Activated CD4-positive, alpha-beta T cell treated with anti-CD3 and anti-CD28 coated beads, Interleukin-2, amount 10 ng/mL, durations not matched to agents 7 days and 5 days (primary cell): ENCODE measurements at places on chromosomes 2 and 18.
A peak's percentile ranks its signal among the peaks of the same experiment; 100 is the strongest.

GRCh38 chr2:146321175-146321574 lies 1523.7 kb upstream of the ACVR2A start:
- H3K27ac ChIP-seq, result no peak overlapping the region
- no peaks in the 10 kb centered on the region for H3K27me3 ChIP-seq
- no peaks in the 10 kb centered on the region for H3K4me1 ChIP-seq
- no peak for DNase-seq
- H3K36me3 ChIP-seq, result no peaks in the 10 kb centered on the region

GRCh38 chr2:44424211-44424610 lies 62.5 kb downstream of the CAMKMT start:
- H3K4me1 ChIP-seq, result no peaks in the 10 kb centered on the region
- no peaks in the 10 kb centered on the region for H3K27me3 ChIP-seq
- DNase-seq, result no peak
- no peak overlapping the region for H3K4me3 ChIP-seq

DNA sequence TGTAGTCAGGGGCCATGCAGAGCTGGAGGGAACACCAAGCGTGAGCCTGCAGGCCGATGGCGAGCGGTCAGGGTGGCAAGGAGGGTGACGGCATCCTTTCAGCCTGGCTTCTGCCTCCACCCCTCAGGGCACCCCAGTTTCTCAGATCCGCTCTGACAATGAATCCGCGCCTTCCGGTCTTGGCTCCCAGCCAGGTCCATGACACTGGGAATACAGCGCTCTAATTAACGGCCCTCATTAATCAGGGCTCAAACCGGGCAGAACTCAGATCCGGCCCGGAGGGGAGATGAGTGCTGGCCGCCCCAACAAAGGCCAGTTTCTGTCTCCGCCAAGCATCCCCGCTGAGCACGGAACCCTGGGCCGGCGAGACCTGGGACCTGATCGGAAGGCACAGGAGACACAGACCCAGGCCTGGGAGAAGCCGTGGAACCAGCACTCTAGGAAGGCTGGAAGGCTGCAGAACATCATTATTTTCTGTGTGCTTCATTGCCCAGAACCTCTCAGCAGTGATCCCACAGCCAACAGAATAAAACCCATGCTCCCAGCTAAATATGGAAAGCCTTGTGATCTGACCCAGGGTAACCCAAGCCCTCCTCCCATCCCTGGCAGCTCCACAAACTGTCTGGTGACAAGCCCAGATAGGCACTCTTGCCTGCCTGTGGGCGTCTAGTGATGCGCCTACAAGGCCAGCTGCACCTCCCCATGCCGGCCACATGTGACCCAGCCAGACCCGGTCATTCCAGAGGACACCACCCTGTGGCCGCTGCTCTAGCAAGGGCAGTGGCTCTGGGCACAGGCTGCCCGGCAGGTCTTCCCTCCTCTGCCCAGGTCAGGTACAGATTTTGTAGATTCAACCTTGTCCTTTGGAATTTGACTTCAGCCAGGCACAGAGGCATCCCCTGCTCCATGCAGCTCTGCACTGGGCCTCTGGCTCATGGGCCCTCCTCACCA lies 438.7 kb upstream of the MYT1L start:
- DNase-seq, result no peak
- H3K27me3 ChIP-seq, result no peaks in the 10 kb centered on the region
- H3K36me3 ChIP-seq, result no peaks in the 10 kb centered on the region
- H3K4me3 ChIP-seq, result no peak overlapping the region

- H3K4me1 ChIP-seq, result no peaks in the 10 kb centered on the region
- no peak for DNase-seq
- no peaks in the 10 kb centered on the region for H3K27me3 ChIP-seq
- H3K36me3 ChIP-seq, result no peaks in the 10 kb centered on the region
- no peak overlapping the region for H3K27ac ChIP-seq
Observed at GRCh38 chr18:33424266-33424946, 16.1 kb downstream of the CCDC178 start.

- peak overlapping the region; percentile 90 for H3K27ac ChIP-seq
- no peaks in the 10 kb centered on the region for H3K27me3 ChIP-seq
- peaks cover 23% of the 10 kb centered on the region for H3K36me3 ChIP-seq
- H3K4me1 ChIP-seq, result peaks cover 48% of the 10 kb centered on the region
- peak overlapping the region; percentile 96 for H3K4me3 ChIP-seq
- no peak for DNase-seq
Observed at GRCh38 chr2:96209011-96209728, 543 bp upstream of the STARD7 start.

DNA sequence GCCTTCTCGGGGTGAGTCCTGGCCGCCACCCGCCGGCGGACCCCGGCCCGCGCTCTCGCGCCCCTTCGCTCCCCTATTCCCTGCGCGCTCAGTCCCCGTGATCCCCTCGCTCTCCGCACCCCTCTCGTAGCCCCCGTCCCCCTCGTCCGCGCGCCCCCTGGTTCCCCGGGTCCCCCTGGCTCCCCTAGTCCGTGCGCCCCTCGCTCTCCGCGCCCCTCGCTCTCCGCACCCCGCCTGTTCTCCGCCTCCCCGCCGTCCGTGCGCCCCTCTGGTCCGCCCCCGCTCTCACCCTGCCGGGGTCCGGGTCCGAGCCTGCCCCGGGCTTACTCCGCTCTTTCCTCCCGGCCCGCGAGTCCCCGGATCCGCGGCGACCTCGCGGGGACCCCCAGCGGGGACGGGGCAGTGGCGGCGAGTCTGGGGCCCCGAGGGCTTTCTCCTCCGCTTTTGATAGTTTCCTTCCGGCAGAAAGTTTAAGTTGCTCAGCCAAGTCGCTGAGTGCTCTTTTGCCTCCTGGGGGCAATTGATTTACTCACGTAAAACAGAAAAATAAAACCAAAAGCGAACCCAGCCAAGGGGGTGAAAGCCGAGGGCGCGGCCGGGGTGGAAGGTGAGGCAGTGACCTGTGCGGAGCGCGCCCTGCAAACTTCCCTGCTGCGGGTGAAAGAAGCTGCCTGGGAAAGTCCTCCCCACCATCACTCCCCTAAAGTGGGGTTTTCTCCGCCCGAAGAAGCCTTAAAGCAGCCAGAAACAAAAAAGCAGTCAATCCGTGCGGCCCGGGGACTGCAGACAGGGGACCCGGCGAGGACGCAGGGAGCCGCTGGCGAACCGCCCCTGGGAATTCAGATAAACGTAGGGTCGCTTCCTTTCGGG lies 568 bp downstream of the RAB31 start:
- DNase-seq, result peak; percentile 19
- no peaks in the 10 kb centered on the region for H3K36me3 ChIP-seq
- peak overlapping the region; percentile 75 for H3K4me3 ChIP-seq
- peaks cover 84% of the 10 kb centered on the region for H3K27me3 ChIP-seq
- H3K4me1 ChIP-seq, result peaks cover 48% of the 10 kb centered on the region

DNA sequence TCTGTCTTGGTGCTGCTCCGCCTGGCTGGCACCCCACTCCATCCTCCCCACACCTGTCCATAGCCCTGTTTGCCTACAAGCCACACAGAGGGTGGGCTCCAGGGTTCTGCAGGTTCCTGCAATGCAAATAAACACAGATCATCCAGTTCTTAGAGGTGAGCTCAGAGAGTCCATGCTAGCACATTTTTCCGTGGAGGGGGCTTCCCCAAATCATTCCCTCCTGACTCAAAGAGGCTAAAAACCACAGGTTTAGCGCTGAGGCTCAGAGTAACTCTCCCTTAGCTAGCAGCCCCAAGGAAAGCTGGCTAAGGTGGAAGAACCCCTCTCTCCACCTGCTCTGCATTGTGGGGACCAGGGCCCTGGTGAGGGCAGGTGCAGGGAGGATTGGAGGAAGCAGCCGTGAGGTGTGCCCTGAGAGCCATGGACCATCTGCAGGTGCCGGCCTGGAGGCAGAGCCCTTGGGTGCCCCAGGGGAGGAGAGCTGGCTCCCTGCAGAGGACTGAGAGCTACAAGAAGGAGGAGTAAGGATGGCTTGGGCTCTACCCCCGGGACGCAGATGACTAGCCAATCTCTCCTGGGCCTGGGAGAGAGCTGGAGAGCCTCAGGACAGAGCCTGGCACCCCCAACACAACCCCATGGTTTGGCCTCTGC lies 23.8 kb upstream of the TEX44 start:
- peaks cover 2% of the 10 kb centered on the region for H3K27me3 ChIP-seq
- H3K4me1 ChIP-seq, result peaks cover 5% of the 10 kb centered on the region
- H3K27ac ChIP-seq, result no peak overlapping the region
- no peak for DNase-seq

- DNase-seq, result no peak
- H3K36me3 ChIP-seq, result peaks cover 70% of the 10 kb centered on the region
- peaks cover 53% of the 10 kb centered on the region for H3K4me1 ChIP-seq
- H3K27me3 ChIP-seq, result no peaks in the 10 kb centered on the region
- H3K27ac ChIP-seq, result no peak overlapping the region
Observed at GRCh38 chr2:102361632-102362241, 6.1 kb downstream of the IL18R1 start.

GRCh38 chr2:23606968-23607367 lies 222.0 kb downstream of the KLHL29 start:
- no peak for DNase-seq
- no peak overlapping the region for H3K27ac ChIP-seq
- H3K36me3 ChIP-seq, result peaks cover 3% of the 10 kb centered on the region
- peaks cover 3% of the 10 kb centered on the region for H3K4me1 ChIP-seq
- no peak overlapping the region for H3K4me3 ChIP-seq

DNA sequence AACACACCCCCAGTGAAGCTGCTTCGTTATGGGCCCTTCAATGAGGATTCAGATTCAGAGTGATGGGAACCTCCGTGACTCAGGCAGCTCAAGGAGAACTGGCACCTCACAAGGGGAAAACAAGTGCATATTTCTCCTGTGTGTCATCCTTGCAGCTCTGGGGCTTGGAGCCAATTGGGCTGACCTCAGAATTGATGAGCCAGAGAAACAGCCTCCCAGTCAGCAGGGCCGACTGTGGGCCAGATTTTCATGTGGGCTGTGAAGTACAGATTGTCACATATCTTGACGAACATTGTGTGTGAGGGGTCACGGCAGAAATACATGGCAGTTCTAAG lies 189.6 kb upstream of the SP5 start:
- DNase-seq, result no peak
- no peak overlapping the region for H3K27ac ChIP-seq
- peaks cover 8% of the 10 kb centered on the region for H3K4me1 ChIP-seq
- H3K4me3 ChIP-seq, result no peak overlapping the region
- H3K27me3 ChIP-seq, result peaks cover 14% of the 10 kb centered on the region
- no peaks in the 10 kb centered on the region for H3K36me3 ChIP-seq

DNA sequence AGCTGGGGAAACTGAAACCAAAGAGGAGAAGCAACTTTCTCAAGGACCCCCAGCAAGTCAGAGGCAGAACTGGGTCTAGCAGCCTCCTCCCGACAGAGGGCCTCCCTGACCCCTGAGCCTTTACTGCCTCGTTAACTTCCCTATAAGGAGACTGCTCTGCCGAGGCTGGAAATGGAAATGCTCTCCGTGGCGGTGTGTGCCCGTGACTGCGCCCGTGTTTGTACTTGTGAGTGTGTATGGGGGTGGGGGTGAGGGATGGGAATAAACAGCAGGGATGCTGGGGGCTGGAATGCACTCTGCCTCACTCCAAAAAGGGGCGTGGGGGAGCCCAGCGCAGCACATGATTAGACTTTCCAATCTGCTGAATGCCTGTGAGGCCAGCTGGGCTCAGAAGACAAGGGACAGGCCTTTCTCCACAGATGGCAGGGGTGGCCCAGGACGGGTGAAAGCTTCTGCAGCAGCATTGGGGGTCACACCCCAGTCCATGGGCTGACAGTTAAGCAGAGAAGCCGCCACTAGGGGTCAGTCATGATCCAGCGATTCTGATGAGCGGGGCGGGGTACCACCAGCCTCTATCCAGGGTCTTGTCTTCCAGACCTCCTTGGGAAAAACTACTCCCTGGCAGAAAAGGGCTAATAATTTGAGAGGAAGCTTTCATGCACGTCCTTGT lies 26.8 kb downstream of the MPHOSPH10 start:
- H3K4me1 ChIP-seq, result peaks cover 4% of the 10 kb centered on the region
- no peaks in the 10 kb centered on the region for H3K36me3 ChIP-seq
- peak; percentile 59 for DNase-seq
- no peak overlapping the region for H3K4me3 ChIP-seq
- no peak overlapping the region for H3K27ac ChIP-seq
- peaks cover 2% of the 10 kb centered on the region for H3K27me3 ChIP-seq

GRCh38 chr2:163667064-163667887 lies 68.5 kb downstream of the FIGN start:
- no peaks in the 10 kb centered on the region for H3K36me3 ChIP-seq
- H3K4me1 ChIP-seq, result no peaks in the 10 kb centered on the region
- DNase-seq, result no peak
- no peak overlapping the region for H3K4me3 ChIP-seq
- no peaks in the 10 kb centered on the region for H3K27me3 ChIP-seq

DNA sequence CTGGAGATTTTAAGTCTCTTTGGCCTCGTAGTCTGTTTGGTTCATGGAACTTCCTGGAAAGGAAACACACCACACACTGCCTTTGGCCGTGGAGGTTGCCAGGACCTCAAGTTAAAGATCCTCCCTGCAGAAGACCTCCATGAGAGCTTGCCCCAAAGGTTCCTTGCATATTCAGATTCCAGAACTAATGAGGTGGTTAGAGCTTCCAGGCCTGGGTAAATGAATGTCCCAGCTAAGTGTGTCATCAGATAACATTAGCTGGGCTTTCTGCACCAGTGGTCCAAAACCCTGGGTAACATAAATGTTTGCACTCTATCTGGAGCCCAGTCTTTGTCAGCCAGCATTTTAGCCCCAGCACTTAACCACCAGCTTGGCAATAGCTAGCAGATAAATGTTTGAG lies 122.1 kb upstream of the EML6 start:
- H3K27ac ChIP-seq, result peak overlapping the region; percentile 72
- peaks cover 98% of the 10 kb centered on the region for H3K4me1 ChIP-seq
- H3K36me3 ChIP-seq, result peaks cover 62% of the 10 kb centered on the region
- DNase-seq, result no peak
- H3K27me3 ChIP-seq, result no peaks in the 10 kb centered on the region

DNA sequence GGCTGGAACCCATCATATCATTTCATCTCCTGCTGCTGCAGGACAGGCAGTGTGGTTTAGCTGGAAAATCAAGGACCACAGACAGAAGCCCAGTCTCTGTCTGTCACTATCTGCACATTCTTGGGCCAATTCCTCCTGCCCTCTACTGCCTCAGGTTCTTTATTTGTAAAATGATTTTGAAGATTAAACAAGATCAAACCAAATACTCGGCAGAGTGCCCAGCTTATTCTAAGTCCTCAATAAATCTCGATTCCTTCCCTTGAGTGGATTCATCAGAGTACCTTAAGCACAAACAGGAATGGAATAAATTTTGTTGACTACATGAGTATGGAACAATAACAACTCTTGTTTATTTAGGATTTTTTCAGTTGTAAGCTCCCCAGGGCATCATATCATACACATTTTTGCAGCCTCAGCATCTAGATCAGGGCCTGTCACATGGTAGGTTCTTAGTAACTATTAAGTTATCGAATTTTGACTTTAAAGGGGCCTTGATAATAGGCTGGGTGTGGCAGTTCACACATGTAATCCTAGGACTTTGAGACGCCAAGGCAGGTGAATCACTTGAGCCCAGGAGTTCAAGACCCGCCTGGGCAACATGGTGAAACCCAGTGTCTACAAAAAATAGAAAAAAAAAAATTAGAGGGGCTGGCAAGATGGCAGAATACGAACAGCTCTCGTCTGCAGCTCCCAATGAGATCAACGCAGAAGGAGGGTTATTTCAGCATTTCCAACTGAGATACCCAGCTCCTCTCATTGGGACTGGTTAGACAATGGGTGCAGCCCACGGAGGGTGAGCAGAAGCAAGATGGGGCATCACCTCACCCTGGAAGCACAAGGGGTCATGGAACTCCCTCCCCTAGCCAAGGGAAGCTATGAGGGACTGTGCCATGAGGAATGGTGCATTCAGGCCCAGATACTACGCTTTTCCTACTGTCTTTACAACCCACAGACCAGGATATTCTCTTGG lies 11.1 kb downstream of the RHOB start:
- H3K27me3 ChIP-seq, result peaks cover 48% of the 10 kb centered on the region
- H3K4me3 ChIP-seq, result no peak overlapping the region
- H3K27ac ChIP-seq, result no peak overlapping the region
- H3K4me1 ChIP-seq, result no peaks in the 10 kb centered on the region
